Hematopoietic multipotent progenitor cell (in vitro differentiated cells): ENCODE measurements at places on chromosomes 6 and 20.

- no peak for DNase-seq
Observed at GRCh38 chr6:98976674-98977385, 29.1 kb upstream of the FBXL4 start.

DNA sequence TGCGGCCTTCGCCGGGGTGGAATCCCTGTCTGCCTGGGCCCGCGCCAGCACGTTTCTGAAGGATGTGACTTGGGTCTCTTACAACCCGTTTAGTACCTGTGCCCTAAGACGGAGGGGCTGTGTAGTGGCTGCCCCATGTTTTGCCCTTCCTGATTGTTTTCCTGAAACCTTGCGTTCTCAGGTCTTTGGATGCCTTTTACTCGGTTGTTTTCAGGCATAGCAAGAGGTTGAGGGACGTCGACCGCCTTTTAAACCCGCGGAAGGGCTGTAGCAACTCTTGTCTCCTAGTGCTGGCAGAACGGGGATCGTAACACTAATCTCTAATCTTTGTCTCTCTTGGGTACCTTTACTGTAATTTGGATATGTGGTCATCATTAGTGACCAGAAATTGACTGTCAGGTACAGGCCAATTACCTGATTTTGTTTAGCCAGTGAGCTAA, 706 bp upstream of the NANP start:
- DNase-seq, result no peak

- no peak for DNase-seq
Observed at GRCh38 chr6:95693108-95693507, 115.8 kb downstream of the MANEA start.

- DNase-seq, result no peak
Observed at GRCh38 chr6:33405386-33405940, 5.4 kb upstream of the PHF1 start.

GRCh38 chr6:14440940-14441781, 323.6 kb downstream of the CD83 start:
- DNase-seq, result no peak

- no peak for DNase-seq
Observed at GRCh38 chr6:117907601-117908245, 659 bp downstream of the SLC35F1 start.

DNA sequence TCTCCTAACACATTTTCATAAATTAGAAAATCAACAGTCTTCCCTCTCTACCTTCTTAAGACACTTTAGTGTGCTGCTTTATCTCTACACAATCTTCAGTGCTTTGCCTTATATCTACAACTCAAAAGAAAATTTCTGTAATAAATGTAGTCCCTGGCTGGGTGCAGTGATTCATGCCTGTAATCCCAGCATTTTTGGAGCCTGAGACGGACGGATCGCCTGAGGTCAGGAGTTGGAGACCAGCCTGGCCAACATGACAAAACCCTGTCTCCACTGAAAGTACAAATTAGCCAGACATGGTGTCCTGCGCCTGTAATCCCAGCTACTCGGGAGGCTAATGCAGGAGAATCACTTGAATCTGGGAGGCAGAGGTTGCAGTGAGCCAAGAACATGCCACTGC, 9.7 kb upstream of the EDN1 start:
- DNase-seq, result no peak

- DNase-seq, result no peak
Observed at GRCh38 chr6:150312395-150312794, 56.4 kb upstream of the IYD start.

- DNase-seq, result no peak
Observed at GRCh38 chr6:129767776-129768485, 58.0 kb upstream of the ARHGAP18 start.

- DNase-seq, result no peak
Observed at GRCh38 chr20:20369250-20370093, 1.6 kb downstream of the INSM1 start.

DNA sequence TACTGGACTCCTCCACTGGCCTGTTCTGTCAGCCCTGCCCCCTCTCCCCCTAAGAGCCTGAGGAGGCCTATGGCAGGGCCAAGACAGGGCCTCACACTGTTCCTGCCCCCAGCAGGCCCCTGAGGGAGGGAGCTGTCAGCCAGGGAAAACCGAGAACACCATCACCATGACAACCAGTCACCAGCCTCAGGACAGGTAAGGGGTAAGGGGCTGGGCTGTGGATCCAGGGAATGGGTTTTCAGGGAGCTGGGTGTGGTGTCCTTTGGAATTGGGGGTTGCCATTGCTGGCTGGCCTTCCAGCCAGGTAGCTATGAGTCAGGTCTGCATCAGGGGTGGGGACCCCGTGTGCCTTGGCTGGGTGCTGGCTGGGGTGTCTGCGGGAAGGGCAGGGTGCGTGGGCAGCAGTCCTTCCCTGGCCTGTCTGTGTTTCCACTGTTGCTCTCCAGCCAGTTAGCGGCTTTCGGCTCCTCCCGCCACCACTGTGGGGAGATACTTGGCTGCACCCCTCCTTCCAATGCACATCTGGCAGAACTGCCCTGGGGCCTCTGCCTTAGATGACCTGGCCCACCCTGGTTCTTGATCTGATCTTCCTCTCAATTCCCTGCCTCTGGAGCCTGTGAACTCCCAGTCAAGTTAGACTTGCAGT, 3.9 kb downstream of the SLC29A1 start:
- DNase-seq, result no peak

DNA sequence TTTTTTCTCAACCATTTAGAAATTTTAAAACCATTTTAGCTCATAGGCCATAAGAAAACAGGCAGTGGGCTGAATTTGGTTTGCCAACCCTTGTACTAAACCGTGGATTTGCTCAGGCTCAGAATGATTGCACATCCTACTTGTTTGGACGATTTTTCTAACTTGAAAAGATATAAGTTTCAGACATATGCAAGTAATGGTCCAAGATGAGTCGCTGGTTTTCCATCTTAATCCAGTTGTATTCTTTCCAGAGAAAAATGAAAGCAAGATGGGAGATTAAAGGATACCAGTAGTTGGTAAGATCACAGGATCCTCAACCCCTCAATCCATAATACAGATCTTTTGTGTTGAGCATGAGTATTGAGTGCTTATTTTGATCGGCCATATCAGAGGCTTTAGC, 250.9 kb downstream of the TINAG start:
- DNase-seq, result no peak

GRCh38 chr20:54290636-54291035, 82.7 kb downstream of the PFDN4 start:
- DNase-seq, result no peak

DNA sequence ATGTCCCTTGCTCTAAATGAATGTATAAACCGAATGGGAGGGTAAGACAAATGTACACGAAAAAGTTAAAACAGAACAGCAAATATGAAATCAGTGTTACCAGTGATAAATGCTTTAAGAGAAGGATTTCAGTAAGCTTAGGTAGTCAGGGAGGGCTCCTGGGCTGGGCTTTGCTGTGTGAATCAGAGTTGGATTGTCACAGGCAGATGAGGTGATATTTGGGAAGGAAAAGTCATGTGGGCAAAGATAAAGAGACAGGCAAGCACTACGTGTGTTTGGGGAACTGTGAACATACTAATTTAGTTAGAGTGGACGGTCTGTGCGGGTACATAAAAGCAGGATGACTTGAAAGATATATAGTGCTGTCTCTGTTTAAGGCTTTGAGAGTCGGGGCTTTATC, 114.8 kb downstream of the CRYBG1 start:
- no peak for DNase-seq

DNA sequence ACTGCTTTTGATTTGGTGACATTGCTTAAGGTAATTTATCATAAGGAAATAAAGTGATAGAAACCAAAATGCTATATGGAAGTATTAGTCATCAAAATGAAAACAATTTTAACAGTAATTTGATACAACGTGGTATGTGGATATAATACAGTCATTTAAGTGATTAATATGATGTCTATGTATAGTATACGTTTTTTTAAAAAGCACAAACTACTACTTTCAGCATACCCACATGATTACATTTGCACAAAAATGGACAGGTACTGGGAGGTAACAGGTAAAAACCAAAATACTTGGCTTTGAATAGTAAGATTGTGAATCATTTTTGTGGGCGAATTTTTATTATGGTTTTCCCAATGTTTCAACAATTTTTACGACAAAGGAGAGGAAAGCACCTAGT, 97.6 kb downstream of the OGFRL1 start:
- no peak for DNase-seq

- no peak for DNase-seq
Observed at GRCh38 chr6:163288066-163288465, 126.5 kb upstream of the QKI start.

DNA sequence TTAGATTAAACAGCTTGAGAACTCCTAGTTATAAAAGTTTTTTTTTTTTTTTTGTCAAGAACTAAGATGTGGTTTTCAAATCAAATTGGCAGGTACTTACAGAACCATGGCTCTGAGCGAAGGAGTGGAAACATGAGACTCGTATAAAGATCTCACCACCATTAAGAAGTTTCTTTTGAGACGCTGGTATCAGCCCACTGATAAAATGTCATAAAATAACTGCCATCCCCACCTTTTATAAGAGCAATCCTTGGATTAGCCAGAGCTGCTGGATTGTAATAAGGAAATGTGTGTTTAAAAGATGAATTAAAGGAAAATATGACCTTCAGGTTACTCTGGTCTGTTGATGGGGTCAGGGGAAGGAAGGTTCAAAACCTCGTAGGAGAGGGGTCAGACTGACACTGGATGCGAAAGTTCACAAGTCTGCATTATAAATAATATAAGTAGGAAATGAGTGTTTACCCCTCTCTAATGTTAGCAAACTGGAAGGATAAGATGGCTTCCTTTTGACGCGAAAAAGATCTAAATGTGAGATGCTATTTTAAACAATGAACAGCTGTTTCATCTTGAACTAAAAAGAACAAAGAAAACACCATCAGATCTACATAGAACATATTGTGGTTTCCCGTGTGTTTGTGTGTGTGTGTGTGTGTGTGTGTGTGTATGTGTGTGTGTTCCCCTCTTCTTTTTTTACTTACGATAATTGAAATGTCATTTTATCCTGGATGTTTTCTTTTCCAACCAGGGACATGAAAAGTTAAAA, 386.8 kb upstream of the JAG1 start:
- DNase-seq, result no peak

GRCh38 chr6:1686117-1687098, 76.7 kb downstream of the FOXC1 start:
- no peak for DNase-seq

- DNase-seq, result peak; percentile 25
Observed at GRCh38 chr6:43724914-43725642, 37.5 kb upstream of the MRPS18A start.

DNA sequence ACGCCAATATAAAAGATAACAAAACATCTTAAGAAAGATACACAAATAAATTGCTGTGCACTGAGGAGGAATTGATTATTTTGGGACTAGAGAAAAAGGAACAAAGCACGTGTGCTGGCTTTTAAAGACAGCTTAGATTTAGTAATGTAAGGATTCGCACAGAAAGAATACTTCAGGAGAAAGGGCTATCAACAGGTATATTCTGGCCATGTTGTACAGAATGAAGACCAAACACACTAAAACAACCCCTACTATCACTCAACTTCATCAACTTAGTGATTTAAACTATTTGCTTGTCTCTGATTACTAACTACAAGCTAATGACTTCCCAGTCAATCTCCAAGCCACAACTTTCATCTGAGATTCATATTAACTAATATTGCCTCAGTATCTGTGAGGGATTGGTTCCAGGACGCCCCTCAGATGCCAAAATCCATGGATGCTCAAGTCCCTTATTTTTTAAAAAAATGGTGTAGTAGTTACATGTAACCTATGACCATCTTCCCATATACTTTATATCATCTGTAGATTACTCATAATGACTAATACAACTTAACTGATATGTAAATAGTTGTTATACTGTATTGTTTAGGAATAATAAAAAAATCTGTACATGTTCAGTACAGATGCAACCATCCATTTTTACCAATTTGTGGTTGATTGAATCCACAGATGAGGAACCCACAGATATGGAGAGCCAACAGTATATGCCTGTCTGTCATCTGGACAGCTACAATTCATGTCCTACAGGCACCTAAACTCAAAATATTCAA, 4.5 kb downstream of the DEK start:
- DNase-seq, result no peak

- no peak for DNase-seq
Observed at GRCh38 chr6:159541296-159541695, 151.7 kb downstream of the SOD2 start.

- DNase-seq, result no peak
Observed at GRCh38 chr6:5025911-5026819, 22.3 kb upstream of the RPP40 start.

DNA sequence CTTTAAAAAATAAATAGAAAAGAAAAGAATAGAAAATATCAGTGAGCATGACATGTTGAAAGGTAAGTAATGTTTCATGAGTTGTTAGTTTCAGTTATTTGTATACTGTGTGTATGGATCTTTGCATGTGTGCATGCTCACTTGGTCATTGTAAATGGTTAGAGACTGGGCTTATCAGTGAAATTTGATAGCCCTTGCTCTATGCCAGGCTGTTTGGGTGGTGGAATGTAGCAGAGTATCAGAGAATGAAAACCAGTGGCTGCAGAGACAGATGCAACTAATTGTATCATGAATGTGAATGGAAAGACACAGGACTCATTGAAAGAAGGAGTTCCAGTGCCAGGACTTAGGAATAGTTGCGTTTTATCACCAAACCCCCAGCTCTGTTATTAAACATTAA, 4.2 kb downstream of the GSTA2 start:
- no peak for DNase-seq

GRCh38 chr20:46293084-46293483, 15.2 kb downstream of the CDH22 start:
- no peak for DNase-seq

DNA sequence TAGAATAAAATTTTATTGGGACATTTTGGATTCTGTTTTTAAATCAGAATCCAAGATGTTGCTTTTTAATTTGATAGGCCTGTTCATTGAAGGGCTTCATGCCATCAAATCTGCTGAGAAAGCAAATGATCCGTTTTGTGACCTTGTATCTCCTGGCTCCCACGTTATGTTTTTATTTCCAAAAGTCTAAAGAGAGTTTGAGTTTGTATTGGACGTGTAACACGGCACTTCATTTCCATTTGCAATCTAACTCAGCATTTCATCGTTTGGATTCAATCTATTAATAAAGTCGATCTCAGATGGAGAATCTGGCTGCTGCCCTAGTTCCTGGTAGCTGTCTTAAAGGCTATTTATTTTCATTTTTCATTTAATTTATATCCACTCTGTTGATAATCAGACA, 17.0 kb downstream of the KIF25 start:
- DNase-seq, result no peak
